ENCODE measurements at places on chromosomes 2 and 18.

DNA sequence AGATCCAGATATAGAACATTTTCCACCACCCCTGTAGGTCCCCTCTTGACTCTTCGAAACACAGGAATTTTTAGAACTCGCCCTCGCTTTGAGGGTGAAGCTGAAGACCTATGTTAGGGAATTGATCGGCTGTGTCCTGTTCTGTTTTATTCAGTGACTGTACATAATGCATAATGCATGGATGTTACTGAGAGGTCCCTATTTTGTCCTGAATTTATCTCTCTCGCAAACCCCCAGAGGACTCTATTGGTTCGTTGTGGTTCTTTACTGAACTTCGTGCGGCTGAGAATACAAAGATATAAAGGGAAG is 431 bp upstream of the EIF5B start:
- no peak for DNase-seq

DNA sequence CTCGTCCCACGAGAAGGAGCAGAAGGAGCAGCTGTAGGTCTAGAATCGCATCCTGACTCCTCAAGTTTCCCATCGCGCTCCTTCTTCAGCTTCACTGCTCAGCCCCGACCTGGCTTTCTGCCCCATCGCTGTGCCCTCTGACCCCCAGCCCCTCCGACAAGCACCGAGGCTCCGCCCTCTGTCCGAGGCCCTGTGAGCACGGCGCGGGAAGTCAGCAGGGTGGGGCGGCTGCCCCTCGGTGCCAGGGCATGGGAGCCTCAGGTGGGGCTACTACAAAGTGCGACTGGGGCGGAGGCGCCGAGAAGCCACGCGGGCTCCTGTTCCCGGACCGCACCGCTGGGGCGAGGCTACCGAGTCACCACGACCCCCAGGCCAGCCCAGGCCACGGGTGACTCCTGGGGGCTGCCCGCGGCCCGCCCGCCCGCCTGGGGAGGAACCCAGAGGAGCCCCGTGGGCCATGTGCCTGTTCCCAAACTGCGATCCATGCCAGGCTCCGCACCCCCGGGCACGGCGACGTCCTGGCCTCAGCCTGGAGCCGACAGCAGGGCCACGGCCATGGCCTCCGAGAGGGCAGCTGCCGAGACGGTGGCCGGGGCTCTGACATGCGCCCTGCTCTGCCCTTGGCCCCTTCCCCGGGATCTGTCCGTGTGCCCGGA is 36.6 kb upstream of the ID2 start:
- DNase-seq: no peak

DNA sequence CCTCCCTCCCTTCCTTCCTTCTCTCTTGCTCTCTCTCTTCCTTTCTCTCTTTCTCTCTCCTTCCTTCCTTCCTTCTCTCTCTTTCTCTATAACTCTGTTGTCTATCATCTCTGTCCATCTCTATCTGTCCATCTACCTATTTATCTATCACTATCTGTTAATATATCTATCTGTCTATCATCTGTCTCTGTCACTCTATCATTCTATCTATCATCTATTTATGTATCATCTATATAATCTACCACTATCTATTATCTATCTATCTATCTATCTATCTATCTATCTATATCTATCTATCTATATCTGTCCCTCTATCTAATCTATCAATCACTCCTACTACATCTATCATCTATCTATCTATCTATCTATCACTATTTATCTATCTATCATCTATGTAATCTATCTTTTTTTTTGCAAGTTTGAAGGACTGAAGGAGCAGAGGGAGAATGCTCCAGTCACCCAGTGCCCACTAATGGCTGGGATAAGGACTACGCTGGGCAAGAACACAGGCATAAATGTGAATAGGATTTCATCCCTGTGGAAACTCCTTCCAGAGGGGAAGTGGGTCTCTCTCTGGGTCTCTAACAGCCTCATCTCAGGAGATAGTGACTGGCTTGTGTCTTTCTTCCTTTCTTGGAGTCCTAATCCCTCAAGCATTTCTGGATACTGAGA is 427.0 kb downstream of the LPIN1 start:
- DNase-seq: no peak

GRCh38 chr2:195049372-195050031 is 607.5 kb upstream of the SLC39A10 start:
- no peak for DNase-seq

- no peak for DNase-seq
Measured at GRCh38 chr2:132974467-132975095, 304.6 kb upstream of the LYPD1 start.

- DNase-seq: peak; percentile 61
Measured at GRCh38 chr2:152490686-152491455, 155.9 kb downstream of the FMNL2 start.
